ENCODE measurements at places on chromosomes 6 and 20. TPM values are rescaled to one million over a fixed set of nuclear protein-coding genes. Genes with fewer than 3 reads are reported as not detected.

The DEFB126 gene
- total RNA-seq, result not detected

The CALHM4 gene
- total RNA-seq, result not detected

The OR2B6 gene
- total RNA-seq, result not detected

The TREML1 gene
- 3.3 TPM for total RNA-seq

The GRM1 gene
- total RNA-seq, result not detected

DNA sequence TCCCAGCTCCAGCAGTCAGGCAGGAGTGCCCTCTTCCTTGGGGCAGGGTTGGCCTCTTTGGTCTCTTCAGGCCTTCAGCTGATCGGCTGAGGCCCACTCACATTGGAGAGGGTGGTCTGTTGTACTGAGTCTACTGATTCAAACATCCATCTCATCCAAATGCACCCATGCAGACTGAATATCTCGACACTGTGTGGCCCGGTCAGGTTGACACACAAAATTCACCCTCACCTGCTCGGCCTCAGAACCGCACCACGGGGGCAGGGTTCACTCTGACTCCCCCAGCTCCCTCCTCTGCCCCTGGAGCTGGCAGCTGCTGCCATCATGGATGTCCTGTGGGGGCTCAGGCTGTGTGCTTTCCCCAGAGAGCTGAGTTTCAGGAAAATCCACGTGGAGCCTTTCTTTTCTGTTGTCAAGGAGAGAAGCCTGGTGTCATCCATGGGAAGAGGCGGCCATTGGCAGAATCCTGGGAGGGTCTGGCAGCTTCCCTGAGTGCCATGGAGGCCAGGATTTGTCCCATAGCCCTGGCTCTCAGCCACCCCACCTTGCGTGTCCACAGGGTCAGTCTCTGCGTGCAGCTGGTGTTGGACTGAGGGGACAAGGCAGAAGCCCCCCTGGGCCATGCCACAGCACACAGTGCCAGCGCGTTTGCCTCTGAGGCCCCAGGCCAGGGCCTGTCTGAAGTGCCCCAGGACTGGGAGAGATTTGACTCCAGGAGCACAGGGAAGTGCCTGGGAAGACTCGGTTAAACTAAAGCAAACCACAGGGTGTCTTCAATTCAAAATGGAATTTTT is 114.1 kb downstream of the ERMARD start:
- no peaks in the 10 kb centered on the region for H3K27me3 ChIP-seq
- no peaks in the 10 kb centered on the region for H3K36me3 ChIP-seq
- DNase-seq, result peak; percentile 49
- H3K4me1 ChIP-seq, result peaks cover 3% of the 10 kb centered on the region
- H3K4me3 ChIP-seq, result no peak overlapping the region

- peaks cover 4% of the 10 kb centered on the region for H3K4me1 ChIP-seq
- no peak for DNase-seq
- H3K27ac ChIP-seq, result no peak overlapping the region
- no peak overlapping the region for H3K4me3 ChIP-seq
- no peaks in the 10 kb centered on the region for H3K36me3 ChIP-seq
- H3K27me3 ChIP-seq, result no peaks in the 10 kb centered on the region
These were observed 68.4 kb upstream of the NOX3 start for GRCh38 chr6:155523821-155524651.

DNA sequence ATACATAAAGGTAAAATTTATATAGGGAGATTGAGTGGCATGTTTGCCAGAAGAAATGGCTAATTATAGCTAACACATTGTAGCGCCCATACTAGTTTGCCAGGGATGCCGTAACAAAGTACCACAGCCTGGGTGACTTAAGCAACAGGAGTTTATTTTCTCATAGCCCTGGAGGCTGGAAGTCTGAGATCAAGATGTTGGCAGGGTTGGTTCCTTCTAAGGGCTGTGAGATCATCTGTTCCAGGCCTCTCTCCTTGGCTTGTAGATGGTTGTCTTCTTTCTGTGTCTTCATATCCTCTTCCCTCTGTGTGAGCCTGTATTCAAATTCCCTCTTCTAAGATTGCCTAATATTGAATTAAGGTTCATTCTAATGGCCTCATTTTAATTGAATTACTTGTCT is 417.5 kb upstream of the OPRM1 start:
- no peaks in the 10 kb centered on the region for H3K4me1 ChIP-seq
- H3K4me3 ChIP-seq, result no peak overlapping the region
- no peak overlapping the region for H3K27ac ChIP-seq
- H3K27me3 ChIP-seq, result no peaks in the 10 kb centered on the region

DNA sequence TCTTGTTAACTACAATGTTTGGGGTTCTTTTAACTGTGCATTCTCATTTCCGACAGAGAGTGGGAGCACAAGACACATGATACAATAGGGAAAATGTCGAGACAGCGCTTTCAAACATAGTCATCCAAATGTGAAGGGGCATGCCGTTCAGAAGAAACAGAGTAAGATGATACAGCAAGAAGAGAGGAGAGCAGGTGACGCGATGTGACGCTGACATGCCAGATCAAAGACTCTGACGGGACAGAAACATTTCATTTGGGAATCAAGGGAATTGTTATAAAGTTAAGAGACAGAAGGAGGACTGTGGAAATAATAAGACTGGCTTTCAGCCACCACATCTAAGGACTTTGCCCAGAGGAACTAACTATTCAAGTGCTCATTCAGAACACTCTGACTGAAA is 117.4 kb downstream of the FAXC start:
- H3K4me1 ChIP-seq, result no peaks in the 10 kb centered on the region
- no peak overlapping the region for H3K4me3 ChIP-seq
- H3K27ac ChIP-seq, result no peak overlapping the region
- DNase-seq, result no peak

DNA sequence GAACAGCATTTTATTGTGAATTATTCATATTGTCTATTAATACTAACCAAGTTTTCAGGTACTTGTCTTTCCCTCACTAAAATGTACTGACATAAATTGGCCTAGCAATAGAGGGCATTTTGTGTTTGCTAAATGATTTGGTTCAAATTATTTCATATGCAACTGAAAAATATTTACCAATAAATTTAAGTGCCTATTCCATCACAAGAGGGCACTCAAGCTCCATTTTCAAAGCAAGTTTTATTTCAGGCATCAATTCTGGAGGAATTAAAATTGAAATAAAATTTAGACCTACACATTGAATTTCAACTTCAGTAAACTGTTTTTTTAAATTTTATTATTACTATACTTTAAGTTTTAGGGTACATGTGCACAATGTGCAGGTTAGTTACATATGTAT is 114.3 kb upstream of the SYNCRIP start:
- H3K4me1 ChIP-seq, result no peaks in the 10 kb centered on the region
- H3K27ac ChIP-seq, result no peak overlapping the region
- H3K36me3 ChIP-seq, result no peaks in the 10 kb centered on the region

DNA sequence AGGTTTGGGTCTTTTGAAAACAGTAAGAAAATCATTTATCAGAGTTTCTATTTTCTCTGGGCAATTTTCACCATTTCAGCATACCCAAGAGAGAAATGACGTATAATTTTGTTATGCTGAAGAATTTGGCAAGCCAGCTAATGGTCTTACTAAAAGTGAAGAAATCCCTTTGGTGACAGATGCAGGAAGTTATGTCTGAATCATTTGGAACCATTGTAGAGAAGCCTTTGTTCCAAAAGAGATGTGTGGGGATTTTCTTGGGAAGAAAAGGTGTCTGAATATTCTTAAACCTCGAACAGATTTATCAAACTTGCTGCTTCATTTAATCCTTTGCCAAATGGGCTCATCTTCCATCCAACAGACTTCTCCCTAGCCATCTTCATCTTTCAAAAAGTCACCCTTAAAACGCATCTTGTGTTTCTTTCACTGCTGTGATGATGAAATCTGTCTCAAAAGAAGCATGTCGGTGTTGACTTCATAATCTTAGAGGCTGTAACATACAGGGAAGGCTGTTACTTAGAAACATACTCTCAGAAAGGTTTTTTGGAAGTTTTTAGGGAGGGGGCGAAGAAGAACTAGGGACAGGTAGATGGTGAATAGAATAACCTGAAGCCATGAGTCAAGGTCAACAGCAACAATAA is 39.5 kb downstream of the CITED2 start:
- peaks cover 7% of the 10 kb centered on the region for H3K4me1 ChIP-seq
- H3K4me3 ChIP-seq, result no peak overlapping the region
- H3K36me3 ChIP-seq, result no peaks in the 10 kb centered on the region
- no peaks in the 10 kb centered on the region for H3K27me3 ChIP-seq
- H3K27ac ChIP-seq, result peak overlapping the region; percentile 66
- DNase-seq, result no peak

Data from sigmoid colon (tissue), 7 donors.